ENCODE measurements at places on chromosomes 6 and 20.
A peak's percentile ranks its signal among the peaks of the same experiment; 100 is the strongest.

DNA sequence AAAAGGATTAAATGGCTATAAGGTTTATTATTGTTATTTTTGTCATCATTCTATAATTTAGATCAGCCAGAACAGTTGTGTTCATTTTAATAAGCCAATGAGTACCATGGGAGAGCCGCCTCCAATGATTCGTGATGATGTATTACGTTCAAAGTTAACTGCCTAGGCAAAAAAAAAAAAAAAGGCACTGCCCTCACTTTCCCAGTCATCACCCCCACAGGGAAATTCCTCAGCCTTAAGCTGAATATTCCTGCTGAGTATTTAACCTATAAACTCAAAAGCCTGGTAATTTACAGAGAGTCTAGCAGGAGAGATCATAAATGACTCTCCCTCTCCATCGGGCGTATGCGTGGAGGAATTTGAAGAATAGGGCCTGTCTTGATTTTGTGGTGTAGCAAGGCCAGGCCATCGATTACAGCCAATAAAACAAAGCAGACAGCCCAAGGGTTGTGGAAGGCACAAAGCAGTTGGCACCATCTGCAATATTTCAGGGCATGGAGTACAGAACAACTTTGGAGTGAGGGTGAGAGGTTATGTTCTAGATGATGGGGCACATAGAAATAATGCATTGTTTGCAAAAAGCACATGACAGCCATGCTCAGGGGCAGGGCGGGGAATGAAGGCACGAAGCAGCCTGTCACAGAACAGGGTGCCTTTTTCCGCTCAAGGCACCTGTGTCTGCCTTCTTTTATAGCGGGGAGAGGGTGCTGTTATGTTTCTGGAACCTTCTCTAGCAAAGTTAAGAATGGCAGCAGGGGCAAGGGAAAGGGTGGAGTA is 138.2 kb upstream of the DTNBP1 start:
- no peak for DNase-seq

DNA sequence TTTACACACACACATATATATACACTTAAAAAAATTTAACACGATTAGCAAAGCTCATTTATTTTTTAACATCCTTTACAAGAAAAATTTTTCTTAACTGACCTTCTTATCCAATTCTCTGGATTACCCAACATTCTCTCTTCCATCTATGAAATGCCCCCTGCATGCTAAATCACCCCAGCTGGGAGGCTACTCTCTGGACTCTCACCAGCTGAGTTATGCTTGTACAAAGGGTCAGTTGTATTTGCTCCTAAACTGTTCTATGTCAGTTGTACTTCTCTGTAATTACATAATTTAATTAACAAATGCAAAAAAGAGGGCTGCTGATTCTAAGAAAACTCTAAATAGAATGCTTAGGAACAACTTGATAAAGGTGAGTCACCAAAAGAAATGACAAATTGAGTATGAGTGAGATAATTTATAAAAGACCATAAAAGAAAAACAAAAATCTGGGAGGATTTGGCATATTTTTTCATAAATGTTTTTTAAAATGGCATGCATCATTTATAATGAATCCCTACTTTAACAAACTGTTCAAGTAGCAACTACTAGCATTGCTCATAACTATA is 120.5 kb downstream of the KIF13A start:
- no peak for DNase-seq

DNA sequence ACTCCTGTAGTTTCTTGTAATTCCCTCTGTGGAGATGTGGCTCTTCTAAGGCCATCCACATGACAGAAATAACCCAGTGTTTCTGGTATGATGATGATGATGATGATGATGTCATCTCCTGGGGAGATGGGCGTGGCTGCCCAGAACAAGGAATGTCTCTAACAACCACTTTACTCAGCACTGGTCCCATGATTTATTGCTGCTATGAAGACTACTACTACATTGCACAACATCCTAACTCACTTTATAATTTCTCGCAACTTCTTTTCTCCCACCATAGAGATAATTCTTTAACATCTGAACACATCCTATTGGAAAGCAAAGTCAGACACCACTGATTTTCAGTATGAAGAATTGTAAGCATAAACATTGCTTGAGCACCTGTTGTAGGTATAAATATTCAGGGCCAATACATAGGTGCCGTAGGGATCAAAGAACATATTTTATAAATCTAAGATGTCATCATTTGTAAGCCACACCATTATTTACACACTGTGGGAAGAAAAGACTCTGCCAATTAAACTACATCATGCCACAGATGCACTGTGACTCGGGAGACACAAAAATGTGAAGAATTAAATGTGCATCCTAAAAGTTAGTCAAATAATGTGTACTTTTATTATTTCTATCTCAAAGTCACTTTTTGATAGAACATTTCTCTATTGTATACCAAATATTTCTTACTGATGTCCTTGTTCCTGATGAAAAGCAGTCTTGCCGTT is 6.4 kb downstream of the TPMT start:
- no peak for DNase-seq

- peak; percentile 90 for DNase-seq
These were observed 41.2 kb downstream of the ZHX3 start for GRCh38 chr20:41276317-41276751.

DNA sequence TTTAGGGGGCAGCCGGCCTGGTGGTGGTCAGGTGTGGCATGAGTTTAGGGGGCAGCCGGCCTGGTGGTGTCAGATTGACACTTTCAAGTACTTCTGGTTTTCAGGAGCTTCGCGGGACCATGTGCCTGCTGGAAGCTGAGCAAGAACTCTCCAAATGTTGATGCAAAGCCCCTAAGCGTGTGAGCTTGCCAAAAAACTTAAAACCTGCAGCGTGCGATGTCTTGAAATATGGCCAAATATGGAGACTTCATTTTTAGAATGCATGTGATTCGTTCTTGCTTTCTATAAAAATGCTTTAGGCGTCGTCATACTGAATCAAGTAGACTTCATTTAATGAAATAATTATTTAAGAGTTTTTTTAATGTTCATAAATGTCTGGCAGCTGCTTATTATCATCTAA is 149.4 kb downstream of the SMOC2 start:
- DNase-seq: no peak

DNA sequence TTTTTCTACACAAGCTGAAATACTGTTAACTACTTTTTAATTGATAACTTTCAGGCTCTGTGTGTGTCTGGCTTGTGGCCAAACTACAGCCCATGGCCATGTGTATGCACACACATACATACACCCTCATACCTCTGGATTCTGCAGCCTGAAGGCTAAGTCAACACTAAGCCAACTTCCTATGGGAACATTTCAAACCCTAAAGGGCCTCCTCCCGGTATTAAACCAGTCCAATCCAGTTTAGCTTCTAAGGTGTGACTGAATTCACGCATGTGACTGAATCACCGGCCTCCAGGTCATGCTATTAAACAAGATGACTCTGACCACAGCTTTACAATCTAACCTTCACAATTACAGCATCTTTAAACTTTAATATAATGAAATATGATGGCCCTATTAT is 20.7 kb upstream of the DST start:
- no peak for DNase-seq
